ENCODE measurements at places on chromosomes 3 and 15.

DNA sequence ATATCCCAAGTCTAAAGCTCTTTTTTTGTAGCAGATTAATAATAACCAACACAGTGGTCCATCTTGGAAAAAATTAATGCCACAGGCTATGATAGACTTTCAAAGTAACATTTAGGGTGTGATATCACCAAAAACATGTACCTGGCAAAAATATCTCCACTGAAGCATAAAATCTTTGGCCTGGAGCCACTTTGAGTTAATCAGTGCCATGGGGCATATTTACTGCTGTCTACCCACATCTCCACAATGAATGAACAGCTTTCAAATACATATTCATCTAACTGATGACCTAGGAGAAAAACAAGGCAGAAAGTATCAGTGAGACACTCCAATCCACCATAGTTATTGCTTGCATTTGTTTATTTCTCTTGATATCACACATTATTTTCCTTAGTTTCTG, 296.0 kb upstream of the MDFIC2 start:
- no peak for DNase-seq

- DNase-seq = no peak
Observed at GRCh38 chr15:78007211-78007931, 70.1 kb downstream of the TBC1D2B start.

GRCh38 chr3:5431811-5432378, 244.4 kb downstream of the EDEM1 start:
- no peak for DNase-seq

- no peak for DNase-seq
Observed at GRCh38 chr3:72086042-72086742, 301.2 kb upstream of the PROK2 start.

DNA sequence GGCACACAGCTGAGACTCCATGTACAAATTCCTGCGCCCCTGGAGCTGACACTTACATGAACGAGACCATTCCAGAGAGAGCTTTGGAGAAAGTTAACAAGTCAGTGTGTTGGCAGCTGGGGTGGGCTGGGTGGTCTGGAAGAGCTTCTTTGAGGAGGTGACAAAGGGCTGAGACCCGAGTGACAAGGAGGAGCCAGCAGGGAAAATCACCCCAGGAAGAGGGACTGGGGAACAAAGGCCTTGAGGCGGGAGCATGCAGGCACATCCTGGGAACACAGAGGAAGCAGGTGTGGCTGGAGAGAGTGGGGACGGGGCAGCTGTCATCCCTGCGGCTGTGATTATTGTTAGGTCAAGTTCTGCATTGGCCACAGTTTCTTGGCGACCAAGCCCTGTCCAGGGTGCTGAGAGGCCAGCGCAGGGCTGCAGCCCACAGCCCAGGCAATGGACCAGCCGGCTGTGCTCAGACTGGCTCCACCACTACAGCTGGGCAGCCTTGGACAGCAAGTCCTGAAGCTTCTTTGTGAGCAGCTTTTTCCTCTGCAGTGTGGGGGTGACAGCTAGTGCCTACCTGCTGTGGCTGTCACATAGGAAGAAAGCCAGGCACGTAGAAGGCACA, 34.2 kb upstream of the PRR23E start:
- no peak for DNase-seq

DNA sequence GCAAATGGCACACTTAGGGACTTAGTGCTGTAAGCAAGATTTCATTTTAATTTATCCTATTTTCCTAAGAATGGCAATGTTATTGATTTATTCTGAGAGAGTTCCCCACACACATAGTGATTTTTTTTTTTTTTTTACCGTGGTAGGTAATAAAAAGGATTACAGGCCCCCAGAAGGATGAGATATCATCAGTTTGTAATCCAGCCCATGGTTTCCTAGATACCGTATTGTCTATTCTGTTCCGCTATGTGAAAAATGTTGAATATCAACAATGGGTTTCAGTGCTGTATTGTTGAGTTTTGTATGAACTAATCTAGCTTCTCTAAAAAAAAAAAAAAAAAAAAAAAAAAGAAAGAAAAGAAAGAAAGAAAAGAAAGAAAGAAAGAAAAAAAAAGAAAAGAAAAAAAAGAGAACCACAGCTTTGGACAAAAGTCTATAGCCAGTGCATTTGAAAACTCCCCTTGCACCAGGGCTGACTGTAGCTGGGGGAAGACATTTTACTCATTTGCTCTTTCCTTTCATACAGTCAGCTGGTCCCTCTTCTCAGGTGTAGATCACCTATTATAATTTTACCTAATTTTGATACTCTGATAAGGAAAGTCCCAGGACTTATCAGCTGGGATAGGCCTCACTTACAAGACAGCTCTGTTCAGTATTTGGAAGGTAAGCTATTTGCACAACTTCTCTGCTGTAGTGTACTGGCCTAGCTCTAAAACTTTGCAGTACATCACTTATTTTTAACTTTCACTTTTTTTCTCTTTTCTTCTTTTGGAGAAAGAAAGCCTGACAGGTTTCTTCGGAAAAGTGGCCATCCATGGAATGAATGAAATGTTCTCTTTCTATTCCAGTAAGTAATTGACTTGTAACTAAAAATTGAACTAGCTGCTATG, 101.4 kb upstream of the SOX2 start:
- peak; percentile 25 for DNase-seq

DNA sequence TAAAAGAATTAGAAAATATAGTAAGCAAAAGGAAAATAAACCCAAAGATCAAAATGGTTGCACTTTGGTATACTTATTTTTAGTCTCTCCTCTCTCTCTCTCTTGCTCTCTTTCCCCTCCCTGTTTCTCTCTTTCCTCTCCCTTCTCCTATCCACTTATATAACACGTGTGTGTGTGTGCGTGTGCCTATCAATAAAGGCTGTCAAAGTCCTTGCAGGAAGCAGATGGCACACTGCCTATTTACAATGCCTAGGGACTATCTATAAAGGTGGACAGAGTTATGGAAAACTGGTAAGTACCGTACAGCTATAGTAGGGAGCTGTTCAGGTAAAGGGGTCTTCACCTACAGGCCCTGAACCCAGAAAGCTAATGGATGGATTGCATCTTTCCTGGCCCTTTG, 161.6 kb downstream of the SQOR start:
- DNase-seq = no peak

- DNase-seq = peak; percentile 72
Observed at GRCh38 chr15:83300826-83301225, 16.4 kb upstream of the BNC1 start.

DNA sequence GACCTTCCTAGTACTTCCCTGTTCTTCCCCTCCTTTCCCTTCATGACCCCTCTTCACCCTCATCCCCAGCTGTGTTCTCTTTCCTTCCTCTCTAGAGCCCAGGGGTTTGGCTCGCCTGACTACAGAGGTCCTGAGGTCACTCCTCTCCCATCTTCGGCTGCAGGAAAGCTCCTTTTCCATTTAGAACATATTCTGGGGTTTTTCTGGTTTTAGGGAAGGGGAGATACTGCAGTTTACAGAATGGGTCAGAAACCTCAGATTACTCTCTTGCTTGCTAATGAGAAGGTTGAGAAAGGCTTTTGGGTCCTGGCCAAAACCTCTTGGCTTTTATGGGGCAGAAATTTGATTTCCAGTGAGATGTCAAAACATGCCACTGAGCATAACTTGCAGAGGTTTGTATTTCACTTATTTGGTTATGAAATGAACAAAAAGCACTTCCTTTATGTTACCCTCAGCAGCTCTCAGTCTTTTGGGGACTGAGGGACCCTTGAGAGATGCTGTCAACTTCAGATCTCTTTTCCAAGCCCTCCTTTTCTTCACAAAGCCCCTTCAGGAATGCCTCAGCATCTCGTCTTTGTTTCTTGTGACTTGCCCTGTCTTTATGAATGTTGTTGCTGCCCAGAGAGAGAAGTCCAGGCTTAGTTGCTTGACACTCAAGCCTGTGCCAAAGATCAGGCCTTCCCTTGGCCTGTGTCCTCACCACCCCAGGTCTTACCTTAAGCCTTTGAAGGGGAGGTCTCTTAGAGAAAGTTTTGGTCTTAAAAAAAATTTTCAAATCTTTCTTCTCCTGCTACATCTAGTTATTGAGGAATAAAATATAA, 121.7 kb upstream of the TPM1 start:
- DNase-seq = peak; percentile 53

DNA sequence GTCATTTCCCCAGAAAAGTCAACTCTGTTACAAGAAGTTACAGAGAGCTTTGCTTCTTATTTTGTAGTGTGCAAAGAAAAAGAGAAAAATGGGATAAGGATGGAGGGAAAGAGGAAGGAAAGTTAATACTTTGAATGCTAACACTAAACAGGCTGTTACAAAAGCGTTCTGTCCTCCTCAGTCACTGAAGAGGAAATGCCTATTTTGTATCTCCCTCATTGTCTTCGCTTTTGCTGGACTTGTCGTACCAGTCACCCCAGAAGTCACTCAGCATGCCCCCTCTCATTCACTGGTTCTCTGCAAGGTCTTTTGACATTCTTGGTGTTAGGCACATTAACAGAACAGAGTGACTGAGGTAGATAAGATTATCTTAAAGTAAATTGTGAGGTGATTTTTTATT, 129.6 kb downstream of the ALCAM start:
- no peak for DNase-seq

DNA sequence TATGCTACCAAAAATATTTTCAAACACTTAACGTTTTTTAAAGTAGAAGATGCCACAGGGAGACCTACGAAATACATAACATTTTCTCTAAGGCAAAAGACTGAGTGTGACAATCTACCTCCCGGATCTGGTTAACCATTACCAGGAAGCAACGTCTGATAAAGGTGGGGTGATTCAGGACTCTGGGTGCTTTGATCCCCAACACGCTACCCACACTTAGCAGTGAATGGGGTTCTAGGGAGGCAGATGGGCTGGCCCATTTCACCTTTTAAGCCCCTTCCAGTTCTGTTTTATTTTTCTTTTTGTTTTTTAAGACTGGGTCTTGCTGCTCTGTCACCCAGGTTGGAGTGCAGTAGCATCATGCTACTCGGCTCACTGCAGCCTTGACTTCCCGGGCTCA, 39.5 kb downstream of the EIF4E3 start:
- DNase-seq = no peak

GRCh38 chr3:45010811-45011333, 15.2 kb upstream of the CLEC3B start:
- peak; percentile 73 for DNase-seq

DNA sequence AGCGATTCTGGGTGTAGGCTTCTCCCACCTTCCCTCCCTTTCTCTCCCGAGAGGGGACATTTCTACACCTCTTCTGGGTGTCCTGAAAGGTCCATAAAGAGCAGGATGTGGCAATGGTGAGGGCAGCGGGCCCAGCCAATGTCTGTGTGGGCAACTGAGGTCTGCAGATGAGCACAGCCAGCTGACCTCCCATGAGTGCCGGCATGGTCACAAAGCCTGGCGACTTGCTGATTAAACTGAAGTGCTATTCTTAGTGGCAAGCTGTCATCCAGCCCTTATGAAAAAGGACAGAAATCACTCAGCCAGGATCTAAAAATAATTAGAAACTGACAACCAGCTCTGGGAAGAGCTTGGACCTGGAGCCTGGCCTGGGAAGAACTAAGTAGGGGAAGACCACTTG, 124.3 kb upstream of the RGMA start:
- no peak for DNase-seq

DNA sequence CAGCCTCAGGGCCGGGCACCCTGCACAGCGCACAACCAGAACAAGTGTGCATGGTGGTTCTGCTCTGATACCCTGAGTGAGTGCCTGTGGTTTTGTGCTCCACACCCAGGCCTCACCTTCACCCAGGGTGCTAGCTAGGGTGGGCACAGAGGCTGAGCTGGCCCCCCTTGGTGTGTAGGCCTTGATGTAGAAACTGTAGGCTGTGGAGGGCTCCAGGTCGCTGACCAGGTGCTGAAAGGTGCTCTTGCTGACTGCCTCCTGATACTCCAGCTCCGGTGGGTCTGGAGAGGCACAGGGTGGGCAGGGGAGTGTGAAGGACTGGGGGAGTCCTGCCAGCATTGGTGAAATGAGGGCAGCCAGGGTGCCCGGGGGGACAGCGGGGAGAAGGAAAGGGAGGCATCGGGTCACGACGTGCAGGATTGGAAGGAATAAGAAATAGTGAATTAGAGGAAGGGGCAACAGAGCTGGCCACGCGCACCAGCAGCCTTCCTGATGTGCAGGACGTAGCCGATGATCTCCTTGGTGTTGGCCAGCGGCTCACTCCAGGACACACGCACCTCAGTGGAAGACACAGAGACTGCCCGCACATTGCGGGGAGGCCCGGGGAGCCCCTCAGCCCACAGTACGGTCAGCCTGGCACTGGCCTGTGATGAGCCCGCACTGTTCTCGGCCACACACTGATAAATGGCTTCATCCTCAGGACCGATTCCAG, 26.6 kb downstream of the RNU5B-1 start:
- no peak for DNase-seq

DNA sequence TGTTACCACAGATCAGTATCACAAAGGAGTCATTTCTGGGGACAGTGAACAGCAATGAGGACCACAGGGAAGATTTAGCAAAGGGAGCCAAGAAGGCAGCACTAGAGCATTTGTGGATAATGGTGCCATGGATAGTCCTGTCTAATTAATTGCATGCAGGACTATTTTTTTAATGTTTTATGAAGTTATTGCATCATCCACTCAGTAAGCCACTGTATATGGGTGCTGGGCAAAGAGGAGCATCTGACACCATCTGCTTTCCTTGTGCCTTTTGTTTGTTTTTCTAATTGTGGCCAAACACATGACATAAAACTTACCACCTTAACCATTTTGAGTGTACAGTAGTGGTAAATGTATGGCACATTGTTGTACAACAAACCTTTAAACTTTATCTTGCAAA, 301.1 kb upstream of the LRRFIP2 start:
- no peak for DNase-seq

DNA sequence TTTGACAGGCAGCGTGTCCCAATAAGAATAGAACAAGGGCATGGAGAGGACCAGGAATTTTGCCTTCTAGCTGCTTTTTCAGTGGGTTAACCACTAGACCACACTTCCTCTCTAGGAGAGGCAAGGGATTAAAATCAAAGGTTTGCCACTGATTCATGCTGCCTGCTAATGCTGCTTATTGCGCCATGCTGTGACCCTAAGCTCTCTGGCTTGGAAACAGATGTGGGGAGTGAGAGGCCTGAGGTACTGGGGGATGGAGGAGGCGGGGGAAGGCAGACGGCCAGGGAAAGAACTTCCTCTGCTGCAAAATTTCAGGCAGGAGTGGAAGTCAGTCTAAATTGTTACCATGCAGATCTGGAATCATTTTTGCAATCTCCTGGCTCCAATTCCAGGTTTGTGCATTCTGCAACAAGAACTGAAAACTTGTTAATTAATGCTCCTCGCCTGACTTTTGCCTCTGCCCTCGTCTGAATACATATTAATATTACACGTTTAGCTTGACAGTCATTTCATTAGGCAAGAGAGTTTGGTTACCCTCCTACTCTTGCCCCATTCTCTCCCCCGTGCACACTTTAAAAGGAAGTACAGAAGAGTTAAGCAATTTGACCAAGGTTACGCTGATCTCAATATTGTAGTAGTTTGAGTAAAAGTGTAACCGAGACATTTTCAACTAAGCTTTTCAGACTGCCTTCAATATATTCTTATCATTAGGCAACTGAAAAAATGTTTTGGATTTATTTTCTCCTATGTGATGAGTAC, 121.7 kb upstream of the SPRED1 start:
- DNase-seq = peak; percentile 96

DNA sequence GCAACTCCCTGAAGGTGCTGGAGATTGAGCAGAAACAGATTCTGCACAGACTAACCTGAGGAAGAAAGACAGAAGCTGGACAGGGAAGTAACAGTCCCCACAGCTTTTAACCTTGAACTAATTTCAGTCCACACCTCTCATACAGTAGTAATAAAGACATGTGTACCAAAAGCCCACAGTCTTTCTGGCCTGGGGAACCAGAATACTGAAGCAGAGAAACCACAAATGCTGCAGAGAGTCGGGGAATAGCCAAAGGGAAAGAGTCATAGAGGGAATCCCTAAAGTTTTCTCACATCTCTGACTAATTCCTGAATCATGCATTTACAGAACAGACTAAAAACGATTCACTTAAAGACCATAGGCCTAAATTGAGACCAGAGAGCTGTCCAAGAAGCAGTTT, 503.4 kb upstream of the NECTIN3 start:
- peak; percentile 92 for DNase-seq

All from astrocyte (in vitro differentiated cells and primary cell).